ENCODE measurements at places on chromosomes 6 and 20.

GRCh38 chr6:110055387-110055735 lies 77.2 kb downstream of the GPR6 start:
- DNase-seq: no peak

GRCh38 chr6:134346932-134347545 lies 29.1 kb upstream of the SGK1 start:
- DNase-seq: no peak

DNA sequence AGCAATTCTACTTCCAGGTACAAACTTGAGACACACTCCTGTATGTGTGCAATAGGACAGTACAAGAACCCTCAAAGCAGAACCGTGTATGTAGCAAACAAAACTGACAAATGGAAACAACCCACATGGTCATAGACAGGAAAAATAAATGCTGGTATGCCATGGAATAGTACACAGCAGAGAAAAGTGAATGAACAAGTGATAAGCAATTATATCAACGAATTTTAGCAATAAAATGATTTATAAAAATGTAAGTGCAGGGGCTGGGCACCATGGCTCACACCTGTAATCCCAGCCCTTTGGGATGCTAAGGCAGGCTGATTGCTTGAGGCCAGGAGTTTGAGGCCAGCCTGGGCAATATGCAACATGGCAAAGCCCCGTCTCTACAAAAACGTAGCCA lies 9.3 kb downstream of the RIPOR3 start:
- DNase-seq: no peak

DNA sequence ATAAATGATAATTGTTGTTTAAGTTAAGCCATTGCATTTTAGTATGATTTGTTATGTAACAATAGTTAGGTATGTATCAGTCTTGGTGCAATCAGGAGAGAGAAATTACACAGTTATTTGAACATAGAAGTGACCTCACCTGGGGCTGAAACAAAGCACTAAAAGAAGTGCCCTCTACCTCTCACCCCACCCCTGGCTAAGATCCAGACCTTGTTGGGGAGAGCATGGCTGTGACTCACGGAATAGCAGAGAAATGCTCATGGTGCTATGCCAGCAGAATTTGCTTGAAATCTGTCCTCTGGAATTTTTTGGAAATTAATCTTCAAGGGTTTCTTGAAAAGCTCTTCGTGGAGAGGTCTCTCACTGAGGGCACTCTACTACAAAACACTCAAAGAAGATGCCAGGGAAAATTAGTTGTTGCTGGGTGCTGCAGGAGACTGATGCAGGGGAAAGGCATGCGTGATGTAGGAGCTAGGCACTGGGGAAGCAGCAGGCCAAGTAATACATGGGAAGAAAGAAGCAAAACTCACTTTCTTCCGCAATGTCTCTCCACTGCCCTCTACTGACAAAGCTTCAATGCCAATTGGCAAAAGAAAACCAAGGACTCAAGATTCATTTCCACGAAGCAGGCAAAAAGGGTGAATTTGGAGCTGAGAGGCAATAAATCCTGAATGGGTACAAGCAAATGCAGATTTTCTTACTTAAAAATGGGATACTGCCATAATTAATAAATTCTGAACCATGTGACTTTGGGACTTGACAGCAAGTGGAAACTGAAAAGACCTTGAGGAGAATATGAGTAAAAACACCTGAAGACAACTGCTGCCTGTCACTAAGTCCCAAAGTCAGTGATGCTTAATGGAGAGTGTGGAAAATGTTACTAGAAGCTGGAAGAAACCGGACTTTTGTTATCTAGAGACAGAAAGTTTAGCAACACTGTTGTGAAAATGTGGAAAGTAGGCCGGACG lies 136.3 kb upstream of the ZNF184 start:
- DNase-seq: no peak

- peak; percentile 19 for DNase-seq
These were observed 116.3 kb downstream of the OR2B2 start for GRCh38 chr6:27795697-27796494.

- DNase-seq: no peak
These were observed 354.9 kb downstream of the CD109 start for GRCh38 chr6:74050921-74051320.

DNA sequence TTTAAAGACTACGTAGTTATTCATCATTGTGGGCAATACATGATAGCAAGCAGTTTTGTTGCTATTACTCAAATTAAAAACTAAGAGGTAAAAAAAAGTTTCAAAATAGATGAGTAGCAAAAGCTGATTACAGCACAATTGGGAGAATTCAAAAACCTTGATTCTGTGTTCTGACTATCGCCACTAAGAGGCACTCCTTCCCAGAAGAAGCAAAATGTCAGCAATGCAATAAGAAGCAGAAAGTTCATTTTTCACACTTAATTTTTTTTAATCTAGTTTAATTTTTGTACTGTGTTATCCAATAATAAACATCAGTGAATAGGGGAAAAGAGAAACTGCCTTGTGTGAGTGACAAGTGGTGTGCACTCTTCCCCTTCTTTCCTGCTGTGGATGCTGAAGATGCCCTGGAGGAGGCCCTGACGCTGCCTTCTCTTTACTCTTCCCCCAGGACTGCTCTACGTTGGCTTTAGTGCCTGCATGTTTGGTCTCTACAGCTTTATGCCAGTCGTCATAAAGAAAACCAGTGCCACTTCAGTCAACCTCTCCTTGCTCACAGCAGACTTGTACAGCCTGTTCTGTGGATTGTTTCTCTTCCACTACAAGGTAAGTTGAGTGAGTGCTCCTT lies 263.2 kb upstream of the PLN start:
- DNase-seq: no peak

GRCh38 chr6:5394280-5394679 lies 133.0 kb downstream of the FARS2 start:
- DNase-seq: no peak

DNA sequence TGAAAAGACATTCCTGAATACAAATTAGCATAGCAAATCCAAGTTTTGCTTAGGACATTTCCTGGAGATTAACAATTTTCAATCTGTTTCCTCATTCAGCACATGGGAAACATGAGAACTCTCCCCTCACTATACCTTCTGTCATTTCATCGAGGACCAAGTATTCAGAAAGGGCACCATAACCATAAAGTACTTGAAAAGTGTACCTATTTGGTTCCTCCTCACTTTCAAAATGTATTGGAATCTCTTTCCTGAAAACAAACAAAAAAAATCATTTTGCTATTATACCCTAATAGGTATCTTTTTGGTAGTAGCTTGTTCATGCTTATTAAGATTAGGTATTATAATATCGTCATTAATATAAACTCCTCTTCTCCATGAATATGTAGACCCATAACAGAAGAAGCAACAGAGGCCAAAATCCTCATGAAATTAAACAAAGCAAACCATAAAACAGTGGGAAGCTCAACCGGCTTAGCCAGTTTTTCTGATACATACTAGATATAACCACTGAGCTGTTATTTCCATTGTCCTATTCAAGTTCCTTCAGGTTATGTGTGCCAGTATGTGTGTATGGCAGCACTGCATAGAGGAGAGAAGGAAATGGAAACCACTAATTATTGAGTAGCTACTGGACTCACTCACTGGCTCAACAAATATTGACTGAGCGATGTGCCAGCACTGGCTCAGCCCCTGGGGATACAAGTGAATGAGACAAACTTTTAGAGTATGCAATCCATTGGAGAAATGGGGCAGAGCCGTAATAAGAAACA lies 274.0 kb downstream of the MAFB start:
- DNase-seq: no peak

- DNase-seq: no peak
These were observed 49.7 kb downstream of the BCAS4 start for GRCh38 chr20:50844430-50845100.

DNA sequence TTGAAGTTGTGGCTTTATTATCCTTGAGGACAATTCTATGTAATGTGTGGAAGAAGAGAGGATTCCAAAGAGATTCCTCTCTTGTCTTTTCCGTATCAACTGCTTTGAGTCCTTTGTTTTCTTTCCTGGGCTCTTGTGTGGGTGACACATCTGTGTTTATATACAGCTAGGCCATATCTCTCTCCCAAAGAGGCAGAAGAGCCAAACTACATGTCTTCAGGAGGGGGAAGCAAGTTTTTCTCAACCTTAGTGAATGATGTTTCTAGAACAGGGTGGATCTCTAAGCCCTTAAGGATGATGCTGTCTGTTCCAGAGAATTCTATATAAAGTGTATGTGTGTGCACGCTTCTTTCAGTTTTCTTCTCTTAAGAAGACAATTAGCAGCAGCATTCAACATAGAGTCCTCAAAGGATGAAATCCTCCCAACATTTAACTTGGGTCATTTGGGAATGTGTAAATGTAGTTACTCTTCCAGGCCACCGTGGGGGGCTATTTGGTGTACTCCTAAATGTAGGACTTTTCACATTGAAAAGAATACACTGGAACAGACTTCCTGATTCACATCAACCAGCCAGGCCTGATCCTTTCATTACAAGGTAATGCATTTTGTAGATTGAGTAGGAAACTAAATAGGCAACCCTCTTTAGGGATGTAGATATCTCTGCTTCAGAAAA lies 92.8 kb upstream of the EEF1E1 start:
- DNase-seq: no peak

DNA sequence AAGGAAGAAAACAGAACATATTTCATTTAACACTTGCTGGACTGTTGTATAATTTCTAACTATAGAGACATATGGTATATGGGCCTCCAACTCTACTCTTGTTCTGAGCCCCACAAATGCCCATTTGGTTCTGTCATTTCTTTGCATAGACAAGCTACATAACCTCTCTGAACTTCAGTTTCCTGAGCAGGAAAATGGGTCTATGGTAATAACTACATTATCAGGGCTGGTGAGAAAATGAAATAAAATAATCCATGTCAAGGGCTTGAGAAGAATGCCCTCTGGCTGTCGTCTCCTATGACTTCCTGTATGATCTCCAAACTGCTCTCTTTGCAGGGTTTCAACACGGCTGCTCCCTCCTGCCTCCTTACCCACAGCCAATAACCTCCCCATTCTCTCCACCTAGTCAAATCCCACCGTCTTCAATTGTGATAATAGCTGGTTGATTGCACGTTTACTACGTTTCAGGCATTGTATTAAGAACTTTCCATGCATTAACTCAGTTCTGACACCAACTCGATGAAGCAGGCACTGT lies 12.0 kb downstream of the ZCCHC3 start:
- no peak for DNase-seq

GRCh38 chr6:90157441-90157840 lies 139.2 kb downstream of the BACH2 start:
- no peak for DNase-seq

DNA sequence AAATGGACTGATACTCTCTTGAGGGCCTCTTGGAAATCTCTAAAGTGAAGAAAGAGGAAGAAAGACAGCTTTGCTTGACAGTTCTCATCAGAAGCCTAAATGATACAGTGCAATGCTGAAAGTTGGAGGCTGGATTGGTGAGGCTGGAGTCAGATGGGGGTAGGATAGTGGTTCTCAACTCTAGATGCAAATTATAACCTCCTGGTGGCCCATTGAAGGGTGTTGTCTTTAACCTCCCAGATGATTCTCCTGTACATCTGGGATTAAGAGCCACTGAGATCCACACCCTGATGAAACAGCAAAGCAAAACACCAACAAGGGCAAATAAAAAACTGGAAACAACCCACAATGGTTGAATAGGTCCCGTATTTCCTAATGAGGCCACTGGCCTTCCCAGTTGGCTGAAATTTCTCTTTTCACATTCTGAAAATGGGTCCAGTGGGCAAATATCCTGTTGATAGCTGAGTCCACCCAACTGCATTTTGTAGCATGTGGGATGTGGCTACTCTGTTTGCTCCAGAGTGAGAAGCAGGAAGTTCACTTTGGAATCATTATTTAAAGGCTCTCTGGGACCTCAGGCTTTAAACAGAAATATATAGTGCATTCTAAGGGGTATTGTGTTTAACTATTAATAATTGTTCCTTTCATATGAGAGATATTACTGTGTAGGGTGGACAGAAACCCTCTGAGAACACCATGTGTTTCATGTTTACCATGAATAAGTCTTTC lies 208.1 kb downstream of the SOX4 start:
- DNase-seq: no peak

- no peak for DNase-seq
These were observed 581.4 kb upstream of the GJE1 start for GRCh38 chr6:141551318-141551717.

DNA sequence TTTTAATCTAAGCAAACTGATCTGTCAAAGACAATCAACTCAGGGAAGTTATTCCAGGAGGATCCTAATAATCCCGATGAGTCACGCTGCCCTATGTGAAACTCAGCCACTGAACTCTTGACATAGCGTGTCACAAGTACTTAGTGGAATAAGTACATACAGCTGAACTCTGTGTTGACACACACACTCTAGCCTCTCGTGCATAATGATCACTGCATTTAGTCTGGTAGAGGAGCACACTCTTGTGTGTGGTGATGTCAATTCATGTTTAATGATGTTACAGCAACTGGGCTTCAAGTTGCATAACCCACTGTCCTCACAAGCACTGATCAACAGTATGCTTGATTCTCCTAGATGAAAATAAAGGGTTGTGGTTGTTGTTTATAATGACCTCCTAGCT lies 148.3 kb downstream of the HACE1 start:
- DNase-seq: no peak

- no peak for DNase-seq
These were observed 30.8 kb downstream of the SLC2A10 start for GRCh38 chr20:46740214-46740609.

DNA sequence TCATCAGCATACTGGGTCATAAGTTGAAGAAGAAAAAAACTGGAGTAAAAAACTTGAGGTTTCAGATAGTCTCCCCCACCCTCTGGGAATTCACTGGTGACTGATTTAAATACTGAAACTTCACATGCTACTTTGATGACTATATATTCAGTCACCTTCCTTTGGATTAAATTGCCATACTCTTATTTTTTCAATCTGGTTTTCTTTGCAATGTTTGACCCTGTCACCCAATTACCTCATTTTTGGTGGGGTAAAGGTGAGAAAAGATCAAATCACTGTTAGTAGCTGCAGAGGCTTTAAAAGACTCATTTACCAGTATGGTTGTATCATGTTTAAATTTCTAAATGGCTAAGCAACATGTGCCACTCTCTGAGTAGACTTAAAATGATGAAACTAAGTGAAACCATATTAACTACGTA lies 862.7 kb upstream of the FLRT3 start:
- no peak for DNase-seq

DNA sequence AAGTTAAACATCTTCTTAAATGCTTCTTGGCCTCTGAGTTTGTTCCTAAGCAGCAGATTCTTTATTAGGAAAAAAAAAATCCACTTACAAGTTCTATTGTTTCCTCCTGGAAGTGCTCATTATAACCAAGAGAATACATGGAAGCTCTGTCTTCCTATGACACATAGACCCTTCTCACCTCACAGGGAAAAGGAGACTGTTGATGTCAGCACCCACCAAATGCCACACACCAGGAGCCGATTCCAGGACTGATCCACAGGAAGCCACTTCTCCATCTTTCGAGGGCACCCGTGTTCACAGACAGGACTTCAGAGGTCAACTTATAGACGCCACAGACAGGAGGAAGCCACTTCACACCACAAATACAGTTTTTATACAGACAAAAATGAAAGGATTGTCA lies 13.4 kb upstream of the BNIP5 start:
- no peak for DNase-seq

GRCh38 chr6:56528412-56528841 lies 114.3 kb downstream of the DST start:
- no peak for DNase-seq
